ENCODE measurements at places on chromosomes 6 and 20.

DNA sequence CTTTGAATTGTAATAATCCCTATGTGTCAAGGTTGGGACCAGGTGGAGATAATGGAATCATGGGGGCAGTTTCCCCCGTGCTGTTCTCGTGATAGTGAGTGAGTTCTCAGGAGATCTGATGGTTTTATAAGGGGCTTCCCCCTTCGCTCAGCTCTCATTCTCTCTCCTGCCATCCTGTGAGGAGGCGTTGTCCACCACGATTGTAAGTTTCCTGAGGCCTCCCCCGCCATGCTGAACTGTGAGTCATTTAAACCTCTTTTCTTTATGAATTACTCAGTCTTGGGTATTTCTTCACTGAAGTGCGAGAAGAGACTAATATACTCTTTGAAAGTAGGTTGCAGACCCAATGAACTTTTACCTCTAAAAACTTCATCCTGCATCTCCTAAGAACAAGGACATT lies 39.2 kb upstream of the KCNG1 start:
- DNase-seq = no peak

DNA sequence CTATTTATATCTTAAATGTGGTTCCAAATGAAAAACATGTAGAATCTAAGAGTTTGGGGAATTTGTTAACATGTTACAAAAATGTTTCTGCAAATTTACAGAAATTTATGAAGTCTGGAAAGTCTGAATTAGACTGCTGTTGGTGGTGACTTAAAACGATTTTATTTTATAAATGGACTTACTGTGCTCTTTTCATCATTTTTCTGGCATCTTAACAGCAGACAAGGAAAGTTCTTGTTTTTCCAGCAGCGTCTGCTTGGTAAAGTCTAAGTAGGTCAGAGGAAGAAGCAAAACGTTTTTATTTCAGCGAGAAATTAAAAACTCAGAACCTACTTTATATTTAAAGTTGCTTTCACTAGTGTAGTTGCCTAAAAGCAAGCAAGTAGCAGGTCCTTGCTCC lies 48.6 kb upstream of the COL9A1 start:
- no peak for DNase-seq

- no peak for DNase-seq
Measured at GRCh38 chr6:132730560-132730959, 16.7 kb upstream of the VNN1 start.

GRCh38 chr6:167420858-167421766 lies 96.2 kb downstream of the TTLL2 start:
- no peak for DNase-seq

DNA sequence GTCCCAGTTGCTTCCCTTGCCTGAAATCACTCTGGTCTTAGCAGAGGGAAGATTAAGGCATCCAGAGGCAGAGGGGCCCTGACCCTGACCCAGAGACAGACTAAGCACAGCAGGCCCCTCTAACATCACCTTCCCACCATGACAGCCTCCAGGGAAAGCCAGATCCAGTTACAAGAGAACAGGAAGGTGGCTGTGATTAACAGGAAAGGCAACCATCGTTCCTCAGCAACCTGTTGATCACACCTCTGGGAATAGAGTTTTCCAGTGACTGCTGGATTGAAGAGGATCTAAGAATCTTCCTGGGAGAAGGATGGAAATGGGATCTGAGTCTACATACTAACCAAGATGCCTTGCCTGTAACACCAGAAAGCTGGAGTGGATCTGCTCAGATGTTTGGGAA lies 5.2 kb upstream of the TREM1 start:
- DNase-seq = no peak

DNA sequence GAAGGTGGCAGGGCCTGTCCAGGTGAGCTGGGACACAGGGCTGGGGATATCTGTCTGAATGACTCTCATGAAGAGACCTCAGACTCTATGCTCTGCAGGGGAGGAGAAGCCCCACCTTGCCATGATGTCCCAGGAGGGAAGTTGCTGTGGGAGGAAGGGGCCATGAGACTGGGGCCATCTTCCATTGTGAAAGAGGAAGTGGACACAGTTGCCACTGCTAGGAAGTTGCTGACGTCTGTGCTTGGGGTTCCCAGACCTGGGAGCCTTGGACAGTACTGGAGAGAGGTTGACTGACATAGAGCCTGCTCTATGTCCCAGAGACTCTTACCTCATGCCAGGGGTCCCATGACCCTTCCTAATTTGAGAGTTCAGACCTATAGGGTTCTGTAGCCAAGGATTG lies 24.5 kb downstream of the SIRPB1 start:
- no peak for DNase-seq

GRCh38 chr6:45590226-45590625 lies 212.5 kb upstream of the SUPT3H start:
- no peak for DNase-seq

DNA sequence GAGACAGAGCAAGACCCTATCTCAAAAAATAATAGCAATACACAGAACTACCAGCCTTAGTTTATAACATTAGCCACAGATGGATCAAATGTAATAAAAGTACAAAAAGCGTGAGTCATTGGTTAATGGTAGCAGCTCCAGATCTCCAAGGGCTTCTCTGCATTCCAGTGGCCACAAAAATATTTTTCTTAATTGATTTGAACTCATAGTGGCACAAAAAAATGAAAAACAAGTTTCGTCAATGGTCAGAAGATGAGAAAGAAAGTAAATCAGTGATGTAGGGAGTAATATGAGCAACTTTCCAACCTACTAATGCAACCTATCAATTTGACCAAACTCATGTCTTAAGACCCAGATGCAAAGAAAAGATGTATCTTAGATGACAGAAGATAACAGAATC lies 79.6 kb downstream of the CEP57L1 start:
- no peak for DNase-seq

DNA sequence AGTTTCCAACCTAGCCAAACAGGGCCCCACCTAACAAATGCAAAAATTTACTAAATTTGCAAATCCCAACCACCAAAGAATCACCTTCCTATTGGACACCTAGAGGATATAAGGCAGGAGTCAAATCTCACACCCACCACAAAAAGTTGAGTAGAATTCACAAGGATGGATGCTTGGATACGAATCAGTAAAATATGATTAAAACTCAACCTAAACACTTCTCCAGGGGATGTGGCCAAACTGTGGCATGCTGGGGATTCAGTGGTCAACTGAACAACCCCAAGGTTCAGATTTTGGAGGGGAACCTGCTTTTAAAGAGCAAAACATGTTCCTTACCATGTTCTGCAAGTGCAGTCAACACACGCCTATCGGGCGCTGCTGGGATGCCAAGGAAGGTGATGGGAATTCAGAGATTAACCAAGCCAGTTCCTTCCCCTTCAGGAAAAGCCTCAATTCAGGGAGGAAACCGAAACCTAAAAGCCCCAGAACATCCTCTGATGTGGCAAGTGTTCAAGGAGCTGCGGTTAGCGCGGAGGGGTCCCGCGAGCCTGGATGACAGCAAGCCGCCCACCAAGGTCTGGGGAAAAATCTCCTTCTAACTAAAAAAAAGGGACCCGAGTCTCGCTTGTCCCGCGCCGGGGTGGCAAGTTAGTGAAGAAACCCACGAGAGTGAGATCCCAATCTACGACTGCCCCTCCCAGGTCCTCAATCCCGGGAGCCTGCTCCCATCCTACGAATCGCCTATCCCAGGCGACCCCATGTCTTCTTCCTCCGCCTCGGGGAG lies 902 bp downstream of the SAMHD1 start:
- no peak for DNase-seq

DNA sequence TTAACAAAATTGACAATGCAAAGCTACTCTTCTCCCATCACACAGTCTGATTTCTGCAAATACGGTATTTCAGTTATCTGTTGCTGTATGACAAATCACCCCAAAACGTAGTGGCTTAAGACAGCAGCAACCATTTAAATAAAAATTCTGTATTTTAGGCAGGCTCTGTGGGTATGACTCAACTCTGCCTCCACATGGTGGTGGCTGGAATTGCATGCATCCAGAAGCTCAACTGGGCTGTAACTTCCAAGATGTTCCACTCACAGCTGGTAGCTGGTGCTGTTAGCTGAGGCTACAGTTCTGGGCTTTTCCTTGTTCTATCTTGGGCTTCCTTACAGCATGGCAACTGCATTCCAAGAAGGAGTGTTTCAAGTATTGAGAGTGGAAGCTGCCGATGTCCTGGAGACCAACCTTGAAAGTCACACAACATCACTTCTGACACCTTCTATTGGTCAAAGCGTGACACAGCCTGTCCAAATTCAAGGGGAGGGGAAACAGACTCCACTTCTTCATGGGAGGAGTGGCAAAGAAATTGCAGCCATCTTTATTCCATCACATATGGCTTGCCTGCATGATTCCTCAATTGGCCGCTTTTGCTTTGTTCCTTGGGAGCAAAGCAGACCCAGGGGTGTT lies 39.7 kb upstream of the TULP1 start:
- DNase-seq = no peak

DNA sequence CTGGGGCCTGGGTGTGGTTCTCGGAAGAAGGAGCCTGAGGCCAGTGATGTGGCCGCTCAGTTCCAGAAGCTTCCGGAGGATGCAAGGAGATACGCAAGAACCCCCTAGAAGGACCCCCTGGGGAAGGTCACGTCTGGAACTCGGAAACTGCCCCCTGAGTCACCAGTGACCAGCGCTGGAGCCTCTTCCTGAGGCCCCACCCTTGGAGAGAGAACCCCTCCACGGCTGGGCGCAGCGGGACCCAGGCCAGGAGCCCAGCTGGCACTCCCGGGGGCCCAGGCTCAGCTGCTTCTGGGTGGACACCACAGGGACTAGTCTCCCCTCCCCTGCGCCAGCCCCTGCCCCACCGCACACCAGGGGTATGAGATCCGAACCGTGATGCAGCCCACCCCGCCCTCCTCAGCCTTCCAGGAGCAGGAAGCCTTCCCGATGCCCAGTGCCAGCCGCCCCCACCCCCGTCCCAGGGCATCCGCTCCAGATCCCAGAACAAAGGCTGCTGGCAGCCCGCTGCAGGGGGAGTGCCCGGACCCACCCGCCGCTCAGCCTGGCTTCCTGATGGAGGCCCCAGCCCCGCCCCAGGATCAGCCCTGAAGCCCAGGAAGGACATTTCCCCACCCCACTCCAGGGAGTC lies 7.5 kb downstream of the LAMA5 start:
- no peak for DNase-seq

DNA sequence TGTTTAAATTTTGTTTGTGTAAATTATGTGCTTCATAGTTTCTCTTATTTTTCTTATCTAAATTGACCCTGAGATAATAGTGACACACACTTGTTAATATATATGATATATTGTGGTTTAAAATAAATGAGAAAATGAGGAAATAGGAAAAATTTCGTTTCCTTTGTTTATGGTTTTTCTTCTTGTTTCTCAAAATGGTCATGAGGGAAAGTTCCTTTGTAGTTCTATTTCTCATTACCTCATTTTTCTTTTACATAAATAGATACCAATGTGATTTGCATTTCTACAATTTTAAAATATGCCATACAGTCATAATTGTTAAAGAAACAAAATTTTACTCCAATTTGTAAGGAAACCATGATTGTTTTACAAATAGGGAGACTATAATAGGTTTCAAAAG lies 9.2 kb downstream of the OR2A4 start:
- no peak for DNase-seq

GRCh38 chr20:48958743-48959142 lies 37.2 kb downstream of the ARFGEF2 start:
- DNase-seq = no peak

DNA sequence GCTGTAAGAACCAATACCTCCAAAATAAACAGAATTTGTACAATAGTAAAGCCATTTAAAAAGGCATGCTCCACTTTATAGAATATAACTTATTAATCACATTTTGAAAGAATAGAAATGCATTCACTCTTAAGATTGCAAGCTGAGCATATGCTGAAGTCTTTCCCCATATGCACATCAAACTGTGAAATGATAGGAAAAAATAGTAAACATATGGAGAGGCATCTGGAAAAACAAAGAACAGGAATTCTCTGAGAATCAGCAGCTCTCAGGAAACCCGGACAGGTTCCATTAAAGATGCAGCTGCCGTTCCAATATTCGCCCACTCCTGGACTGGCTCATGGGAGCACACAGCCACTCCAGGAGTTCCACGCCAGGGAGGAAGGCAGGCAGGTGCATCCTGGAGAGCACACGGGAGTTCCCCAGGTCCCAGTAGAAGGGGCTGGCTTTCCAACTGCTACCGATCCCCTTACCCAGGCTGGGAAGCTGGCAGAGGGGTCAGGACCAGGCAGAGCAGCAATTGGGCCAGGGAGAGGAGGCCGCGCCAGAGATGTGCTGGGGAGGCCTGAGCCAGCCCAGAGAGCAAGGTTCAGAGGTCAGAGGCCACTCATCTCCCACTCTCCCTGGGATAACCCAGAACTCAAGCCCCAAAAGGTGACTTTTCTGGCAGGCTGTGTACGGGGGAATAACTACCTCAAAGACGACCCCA lies 111.1 kb downstream of the DLL1 start:
- DNase-seq = no peak

DNA sequence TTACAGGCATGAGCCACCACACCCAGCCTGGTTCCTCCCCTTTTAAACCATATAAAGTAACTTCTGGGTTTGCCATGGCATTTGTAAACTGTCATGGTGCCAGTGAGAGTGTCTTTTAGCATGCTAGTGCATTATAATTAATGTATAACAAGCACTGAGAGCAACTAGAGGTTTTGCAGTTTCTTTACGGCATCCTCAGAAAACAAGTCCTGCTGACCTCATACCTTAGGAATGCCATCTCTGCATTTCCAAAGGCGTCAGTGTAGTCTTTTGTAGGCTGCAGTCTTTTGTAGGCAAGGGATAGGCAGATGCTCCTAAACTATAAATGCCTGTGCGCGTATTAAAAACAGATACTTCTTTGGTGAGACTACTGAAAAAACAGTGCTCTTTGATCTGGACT lies 75.0 kb upstream of the EZR start:
- no peak for DNase-seq

GRCh38 chr6:12001004-12001705 lies 11.0 kb upstream of the HIVEP1 start:
- DNase-seq = no peak

DNA sequence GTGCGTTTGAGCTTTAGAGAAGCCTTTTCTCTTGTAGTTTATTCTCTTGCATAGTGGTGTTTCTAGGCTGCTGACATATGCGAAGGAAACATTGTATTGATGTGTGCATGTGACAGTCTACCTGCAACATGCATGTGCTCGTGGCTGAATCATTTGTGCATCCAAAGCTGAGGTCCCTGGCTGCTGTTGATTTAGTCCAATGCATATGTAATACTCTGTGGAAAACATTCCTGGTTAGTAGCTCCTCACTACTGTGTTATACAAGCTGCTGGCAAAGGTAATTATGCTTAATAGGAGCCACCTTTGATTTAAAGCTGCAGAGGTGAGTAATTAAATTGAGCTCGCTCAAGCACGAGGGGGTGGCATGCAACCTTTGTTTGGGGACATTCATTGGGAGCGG lies 24.5 kb downstream of the TSHZ2 start:
- DNase-seq = no peak

GRCh38 chr20:24810676-24811407 lies 138.2 kb upstream of the CST7 start:
- no peak for DNase-seq

DNA sequence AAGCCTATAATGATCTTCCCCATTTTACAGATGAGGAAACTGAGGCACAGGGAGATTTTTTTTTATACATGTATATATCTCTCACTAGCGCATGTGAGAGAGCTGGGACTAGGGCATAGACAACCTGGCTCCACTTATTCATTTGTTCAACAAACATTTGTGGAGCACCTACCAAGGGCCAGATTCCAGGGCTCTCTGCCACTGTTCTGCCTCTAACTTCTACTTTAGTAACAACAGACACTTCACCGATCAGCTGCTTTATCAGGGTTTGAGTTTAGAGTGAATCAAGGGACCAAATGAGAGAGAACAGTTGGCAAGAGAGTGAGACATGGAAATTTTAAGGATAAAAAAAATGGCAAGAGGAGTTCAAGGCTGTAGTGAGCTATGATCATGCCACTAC lies 7.4 kb downstream of the ADAT2 start:
- DNase-seq = no peak

GRCh38 chr6:41470331-41471063 lies 75.7 kb upstream of the FOXP4 start:
- DNase-seq = no peak

Measured in forelimb muscle (tissue), 1 donor.